ENCODE measurements at places on chromosomes 11 and 22. TPM values are rescaled to one million over a fixed set of nuclear protein-coding genes. Genes with fewer than 3 reads are reported as not detected.

Gene TMPRSS13
- 2.4 TPM for total RNA-seq

Gene CST6
- total RNA-seq: not detected

Gene CYP2D6
- 9.6 TPM for total RNA-seq

Gene CRYBB3
- total RNA-seq: not detected

Gene CRYBA4
- total RNA-seq: not detected

Gene NRXN2
- total RNA-seq: 0.32 TPM

Gene ENTHD1
- not detected for total RNA-seq

Gene ST13
- 117 TPM for total RNA-seq

Gene SREBF2
- 106 TPM for total RNA-seq

Gene DDX25
- not detected for total RNA-seq

Gene MFNG
- total RNA-seq: 139 TPM

Gene JRKL
- 3.7 TPM for total RNA-seq

Measured in T-helper 17 cell (primary cell).